Renal cortical epithelial cell (primary cell): ENCODE measurements at places on chromosomes 13 and 19.

DNA sequence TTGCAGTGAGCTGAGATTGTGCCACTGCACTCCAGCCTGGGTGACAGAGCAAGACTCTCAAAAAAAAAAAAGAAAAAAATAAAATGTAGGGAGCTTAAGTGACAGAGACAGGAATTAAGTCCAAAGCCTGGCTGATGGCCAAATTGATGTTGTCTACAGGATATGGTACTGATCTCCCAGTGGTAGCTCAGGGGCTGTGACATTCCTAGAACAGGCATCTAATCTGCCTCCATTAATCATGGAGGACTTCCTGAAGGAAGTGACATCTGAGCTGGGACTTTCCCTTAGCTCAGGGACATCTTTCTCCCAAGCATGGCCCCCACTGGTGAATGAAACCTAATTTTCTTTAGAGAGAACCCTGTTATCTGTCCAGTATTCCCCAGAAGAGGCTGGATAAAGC is 11.4 kb upstream of the EDDM13 start:
- no peak for DNase-seq

DNA sequence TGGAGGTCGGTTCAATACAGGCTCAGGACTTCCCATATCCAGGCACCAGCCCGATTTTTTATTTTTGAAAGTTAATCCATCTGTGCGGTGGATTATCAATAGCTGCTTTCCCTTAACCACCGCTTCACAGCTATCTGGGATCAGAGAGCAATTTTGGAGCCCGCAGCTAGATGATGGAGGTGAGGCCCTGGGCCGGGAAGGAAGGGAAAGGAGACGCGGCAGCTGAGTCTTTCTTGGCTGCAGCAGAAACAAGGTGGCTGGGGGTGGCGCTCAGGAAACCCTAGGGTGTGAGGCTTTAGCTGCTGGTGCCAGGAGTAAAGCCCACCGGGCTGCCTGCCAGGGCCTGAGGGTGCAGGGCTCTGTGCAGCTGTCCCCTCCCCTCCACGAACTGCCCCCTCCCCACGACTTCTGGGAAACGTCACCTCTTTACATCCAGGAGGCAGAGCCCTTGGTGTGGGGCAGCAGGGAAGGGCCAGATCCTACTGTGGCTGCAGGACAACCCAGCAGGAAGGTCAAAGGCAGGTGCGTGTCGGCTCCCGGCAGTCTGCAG is 307.0 kb downstream of the ZNF536 start:
- DNase-seq: no peak

DNA sequence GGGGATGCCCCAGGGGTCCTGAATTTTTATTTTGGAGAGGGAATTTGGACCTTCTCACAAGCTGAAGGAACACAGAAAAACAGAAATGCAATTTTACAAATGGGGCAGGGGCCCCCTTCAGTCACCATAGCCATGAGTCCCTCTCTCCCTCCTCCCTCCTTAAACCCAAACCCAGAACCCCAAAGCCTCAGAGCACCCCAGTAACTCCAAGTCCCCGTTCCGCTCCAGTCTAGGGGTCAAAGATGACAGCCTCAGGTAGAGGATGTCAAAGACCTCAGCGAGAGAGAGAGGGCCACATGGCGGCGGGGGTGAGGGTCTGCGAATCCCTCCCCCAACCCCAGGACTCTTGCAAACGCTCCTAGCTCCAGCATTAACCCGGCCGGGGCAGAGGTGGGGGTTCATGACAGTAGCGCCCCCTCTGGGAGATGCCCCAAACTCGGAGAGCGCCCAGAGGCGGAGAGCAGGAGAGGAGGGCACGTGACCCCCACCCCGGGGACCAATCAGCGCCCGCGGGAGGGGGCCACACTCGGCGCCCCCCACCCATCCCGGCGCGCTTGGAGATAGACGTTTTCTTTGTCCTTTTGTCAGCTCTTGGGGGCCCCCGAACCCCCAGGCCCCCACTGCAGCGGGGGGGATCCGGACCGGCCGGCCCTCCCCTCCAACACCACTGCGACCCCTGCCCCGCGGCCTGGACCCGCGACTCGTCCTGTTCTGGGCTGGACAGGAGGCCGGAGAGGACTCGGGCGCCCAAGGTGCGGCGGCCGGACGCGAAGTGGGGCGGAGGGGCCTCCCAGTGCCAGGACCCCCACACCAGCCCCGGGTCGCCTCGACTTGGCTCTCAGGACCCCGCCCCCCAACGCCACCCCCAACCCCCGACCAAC is 20.8 kb upstream of the SEMA6B start:
- no peak for DNase-seq

GRCh38 chr13:95585867-95586266 is 33.3 kb downstream of the CLDN10 start:
- DNase-seq: no peak
